Prostate gland (tissue), 2 donors: ENCODE measurements at places on chromosomes 4 and X. TPM values are rescaled to one million over a fixed set of nuclear protein-coding genes. Genes with fewer than 3 reads are reported as not detected.

PNMA6F gene
- total RNA-seq: not detected

CASP3 gene
- total RNA-seq: 13.8 TPM

IL13RA2 gene
- total RNA-seq: 3.4 TPM

C4orf51 gene
- not detected for total RNA-seq

SPATA18 gene
- 16.6 TPM for total RNA-seq

SSX2 gene
- not detected for total RNA-seq

PABPC5 gene
- total RNA-seq: 3.1 TPM

GRCh38 chr4:46254788-46255187 lies 130.9 kb upstream of the GABRG1 start:
- no peaks in the 10 kb centered on the region for H3K36me3 ChIP-seq
- H3K27ac ChIP-seq: no peak overlapping the region

DNA sequence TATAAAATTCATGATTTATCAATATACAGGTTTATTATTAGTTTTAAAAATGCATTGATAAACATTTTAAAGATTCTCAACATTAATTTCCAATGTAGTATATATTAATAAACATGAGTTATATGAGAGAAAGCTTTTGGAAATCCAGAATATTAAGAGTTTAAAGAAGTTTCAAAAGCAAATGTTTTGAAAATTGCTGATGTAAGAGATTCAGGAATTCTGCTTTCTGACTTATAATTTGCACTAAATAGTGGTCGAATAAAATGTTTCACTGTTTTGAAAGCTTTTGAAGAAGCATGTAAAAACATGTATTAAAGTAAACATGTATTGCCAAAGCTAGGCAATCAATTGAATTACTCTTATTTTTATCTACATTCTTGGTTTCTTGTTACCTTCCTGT lies 151.2 kb upstream of the CXorf51B start:
- no peaks in the 10 kb centered on the region for H3K27me3 ChIP-seq
- DNase-seq: no peak
- H3K4me1 ChIP-seq: no peaks in the 10 kb centered on the region
- H3K27ac ChIP-seq: no peak overlapping the region
- no peaks in the 10 kb centered on the region for H3K36me3 ChIP-seq
- H3K4me3 ChIP-seq: no peak overlapping the region

- no peaks in the 10 kb centered on the region for H3K36me3 ChIP-seq
- no peak overlapping the region for H3K4me3 ChIP-seq
- no peaks in the 10 kb centered on the region for H3K27me3 ChIP-seq
Observed at GRCh38 chrX:134588806-134589205, 69.5 kb downstream of the PLAC1 start.

- no peaks in the 10 kb centered on the region for H3K36me3 ChIP-seq
- DNase-seq: no peak
- H3K4me3 ChIP-seq: no peak overlapping the region
- no peaks in the 10 kb centered on the region for H3K4me1 ChIP-seq
Observed at GRCh38 chr4:38131371-38132091, 171.3 kb downstream of the PTTG2 start.

DNA sequence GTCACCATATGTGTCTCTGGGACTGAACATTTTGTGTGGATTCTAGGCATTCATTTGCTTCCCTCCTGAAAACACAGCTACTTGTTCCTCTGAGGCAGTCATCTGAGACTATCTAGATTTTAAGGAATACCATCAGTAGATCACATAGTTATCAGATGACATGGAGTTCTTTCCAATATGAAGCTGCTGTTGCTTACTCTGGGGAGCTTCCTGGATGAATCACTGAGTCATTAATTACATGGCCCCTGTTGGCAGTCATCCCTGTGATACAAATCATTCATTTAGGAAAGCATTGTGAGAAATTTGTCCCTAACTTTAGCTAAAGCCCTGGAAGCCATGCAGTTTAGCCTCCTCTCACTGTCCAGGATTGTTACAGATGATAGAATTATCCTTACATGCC lies 98.2 kb upstream of the ARSJ start:
- no peak for DNase-seq
- no peak overlapping the region for H3K4me3 ChIP-seq
- H3K27ac ChIP-seq: no peak overlapping the region
- H3K36me3 ChIP-seq: no peaks in the 10 kb centered on the region

GRCh38 chr4:110489901-110490508 lies 14.1 kb downstream of the ENPEP start:
- no peaks in the 10 kb centered on the region for H3K27me3 ChIP-seq
- H3K4me1 ChIP-seq: no peaks in the 10 kb centered on the region
- no peaks in the 10 kb centered on the region for H3K36me3 ChIP-seq
- H3K4me3 ChIP-seq: no peak overlapping the region
- no peak for DNase-seq

GRCh38 chrX:136146614-136147314 lies 569 bp upstream of the FHL1 start:
- H3K36me3 ChIP-seq: no peaks in the 10 kb centered on the region
- H3K4me1 ChIP-seq: no peaks in the 10 kb centered on the region
- H3K4me3 ChIP-seq: peak overlapping the region; percentile 43

DNA sequence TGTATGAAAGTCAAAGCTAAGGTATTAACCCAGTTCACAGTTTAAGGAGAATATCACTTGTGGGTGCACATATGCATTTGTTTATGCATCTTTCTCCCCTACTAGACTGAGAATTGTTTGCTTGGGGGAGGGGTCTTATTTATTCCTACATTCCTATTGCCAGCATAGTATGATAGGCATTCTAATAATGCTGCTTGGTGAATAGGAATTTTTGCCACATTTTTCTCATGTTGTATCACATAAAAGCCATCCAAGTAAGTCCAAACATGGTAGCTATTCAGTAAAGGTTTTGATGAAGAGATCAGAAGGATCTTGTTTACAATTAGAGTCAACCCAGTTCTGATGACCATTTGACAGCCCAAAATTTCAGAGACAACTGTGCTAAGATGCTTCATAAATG lies 48.6 kb downstream of the ASB9 start:
- no peaks in the 10 kb centered on the region for H3K4me1 ChIP-seq
- no peak overlapping the region for H3K4me3 ChIP-seq
- no peak for DNase-seq

- H3K36me3 ChIP-seq: no peaks in the 10 kb centered on the region
- no peaks in the 10 kb centered on the region for H3K4me1 ChIP-seq
- no peaks in the 10 kb centered on the region for H3K27me3 ChIP-seq
- H3K4me3 ChIP-seq: no peak overlapping the region
Observed at GRCh38 chrX:42276982-42277690, 353.8 kb upstream of the CASK start.

DNA sequence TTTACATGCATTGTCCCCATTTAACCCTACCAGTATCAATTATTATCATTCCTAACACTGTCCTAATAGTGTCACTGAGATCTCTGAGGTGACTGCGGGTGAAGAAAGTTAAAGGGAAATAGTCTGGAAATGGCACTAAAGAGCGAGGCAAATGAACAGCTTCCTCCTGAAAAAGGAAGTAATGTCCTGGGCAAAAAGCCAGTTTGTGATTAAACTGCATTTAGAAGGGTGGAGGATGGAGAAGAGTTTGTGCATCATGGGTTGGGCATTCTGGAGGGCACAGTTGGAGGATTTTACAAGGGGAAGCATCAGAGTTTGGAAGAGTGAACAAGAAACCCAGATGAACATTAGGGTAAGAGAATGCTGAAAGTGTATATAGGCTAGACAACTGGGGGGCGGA lies 60.5 kb upstream of the SLC25A4 start:
- H3K4me3 ChIP-seq: no peak overlapping the region
- no peaks in the 10 kb centered on the region for H3K36me3 ChIP-seq
- no peaks in the 10 kb centered on the region for H3K4me1 ChIP-seq
- DNase-seq: no peak
- no peak overlapping the region for H3K27ac ChIP-seq

- H3K4me3 ChIP-seq: no peak overlapping the region
- H3K27me3 ChIP-seq: no peaks in the 10 kb centered on the region
- peak overlapping the region; percentile 30 for H3K27ac ChIP-seq
- DNase-seq: no peak
Observed at GRCh38 chrX:150502979-150503897, 65.2 kb upstream of the MTM1 start.

- no peak overlapping the region for H3K27ac ChIP-seq
- no peak for DNase-seq
- H3K27me3 ChIP-seq: no peaks in the 10 kb centered on the region
- no peaks in the 10 kb centered on the region for H3K36me3 ChIP-seq
Observed at GRCh38 chr4:55143858-55144257, 18.5 kb upstream of the KDR start.

GRCh38 chrX:25084446-25084845 lies 68.7 kb upstream of the ARX start:
- no peaks in the 10 kb centered on the region for H3K36me3 ChIP-seq
- no peak overlapping the region for H3K27ac ChIP-seq
- H3K4me1 ChIP-seq: no peaks in the 10 kb centered on the region

- DNase-seq: no peak
- H3K4me3 ChIP-seq: no peak overlapping the region
- H3K36me3 ChIP-seq: no peaks in the 10 kb centered on the region
- H3K4me1 ChIP-seq: no peaks in the 10 kb centered on the region
- H3K27ac ChIP-seq: no peak overlapping the region
- H3K27me3 ChIP-seq: no peaks in the 10 kb centered on the region
Observed at GRCh38 chrX:122591546-122591945, 592.5 kb upstream of the GRIA3 start.

- no peaks in the 10 kb centered on the region for H3K27me3 ChIP-seq
- no peak overlapping the region for H3K27ac ChIP-seq
- no peaks in the 10 kb centered on the region for H3K4me1 ChIP-seq
- DNase-seq: no peak
Observed at GRCh38 chrX:136819031-136819703, 38.4 kb upstream of the ARHGEF6 start.

- H3K4me1 ChIP-seq: no peaks in the 10 kb centered on the region
- H3K4me3 ChIP-seq: no peak overlapping the region
- no peak for DNase-seq
- H3K27me3 ChIP-seq: no peaks in the 10 kb centered on the region
- no peak overlapping the region for H3K27ac ChIP-seq
- H3K36me3 ChIP-seq: no peaks in the 10 kb centered on the region
Observed at GRCh38 chrX:75303795-75304194, 29.9 kb downstream of the UPRT start.

- H3K4me1 ChIP-seq: no peaks in the 10 kb centered on the region
- no peaks in the 10 kb centered on the region for H3K27me3 ChIP-seq
- no peaks in the 10 kb centered on the region for H3K36me3 ChIP-seq
- no peak overlapping the region for H3K27ac ChIP-seq
- no peak overlapping the region for H3K4me3 ChIP-seq
- DNase-seq: no peak
Observed at GRCh38 chrX:112473654-112474053, 206.1 kb downstream of the LHFPL1 start.

DNA sequence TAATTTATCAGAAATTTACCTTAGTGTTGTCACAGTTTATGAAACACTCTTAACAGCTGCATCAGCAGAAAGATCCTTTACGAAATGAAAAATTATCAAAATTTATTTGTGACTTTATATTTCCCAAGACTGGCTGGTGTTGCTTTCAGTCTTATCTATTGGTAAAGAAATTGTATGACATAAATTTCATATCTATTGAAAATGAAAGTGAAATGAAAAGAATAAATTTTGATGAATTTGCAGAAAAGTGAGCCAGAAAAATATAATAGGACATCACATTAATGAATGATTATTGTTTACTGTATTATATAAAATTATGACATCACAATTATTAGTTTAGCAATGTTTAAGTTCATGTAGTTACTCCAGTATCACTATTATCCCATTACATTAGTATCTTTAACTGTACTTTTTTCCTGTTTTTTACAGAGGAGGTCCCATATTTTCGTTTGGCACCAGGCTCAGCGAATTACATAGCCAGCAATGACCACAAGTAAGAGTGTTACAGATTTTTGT lies 13.2 kb upstream of the TMEM165 start:
- H3K27me3 ChIP-seq: no peaks in the 10 kb centered on the region
- H3K36me3 ChIP-seq: no peaks in the 10 kb centered on the region
- H3K4me3 ChIP-seq: no peak overlapping the region
- DNase-seq: no peak
- H3K27ac ChIP-seq: no peak overlapping the region

DNA sequence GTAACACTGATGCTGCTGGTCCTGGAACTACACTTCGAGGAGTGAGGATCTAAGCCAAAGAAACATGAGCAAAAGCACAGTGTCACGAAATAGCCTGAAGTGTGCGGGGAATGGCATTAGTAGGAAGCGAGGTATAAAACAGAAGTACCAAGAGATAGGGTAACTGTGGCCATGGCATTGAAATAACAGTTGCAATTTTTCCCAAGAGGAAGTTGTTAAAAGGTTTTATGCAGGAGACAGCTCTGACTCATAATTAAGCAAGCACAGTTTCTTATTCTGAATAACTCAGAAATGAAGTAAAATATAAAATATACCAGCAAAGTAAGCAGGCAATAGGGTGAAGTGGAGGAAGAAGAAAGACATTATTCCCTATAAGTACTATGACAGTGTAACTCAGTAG lies 90.3 kb upstream of the TMEM150C start:
- no peaks in the 10 kb centered on the region for H3K36me3 ChIP-seq
- H3K4me1 ChIP-seq: no peaks in the 10 kb centered on the region
- H3K4me3 ChIP-seq: no peak overlapping the region
- no peak for DNase-seq

DNA sequence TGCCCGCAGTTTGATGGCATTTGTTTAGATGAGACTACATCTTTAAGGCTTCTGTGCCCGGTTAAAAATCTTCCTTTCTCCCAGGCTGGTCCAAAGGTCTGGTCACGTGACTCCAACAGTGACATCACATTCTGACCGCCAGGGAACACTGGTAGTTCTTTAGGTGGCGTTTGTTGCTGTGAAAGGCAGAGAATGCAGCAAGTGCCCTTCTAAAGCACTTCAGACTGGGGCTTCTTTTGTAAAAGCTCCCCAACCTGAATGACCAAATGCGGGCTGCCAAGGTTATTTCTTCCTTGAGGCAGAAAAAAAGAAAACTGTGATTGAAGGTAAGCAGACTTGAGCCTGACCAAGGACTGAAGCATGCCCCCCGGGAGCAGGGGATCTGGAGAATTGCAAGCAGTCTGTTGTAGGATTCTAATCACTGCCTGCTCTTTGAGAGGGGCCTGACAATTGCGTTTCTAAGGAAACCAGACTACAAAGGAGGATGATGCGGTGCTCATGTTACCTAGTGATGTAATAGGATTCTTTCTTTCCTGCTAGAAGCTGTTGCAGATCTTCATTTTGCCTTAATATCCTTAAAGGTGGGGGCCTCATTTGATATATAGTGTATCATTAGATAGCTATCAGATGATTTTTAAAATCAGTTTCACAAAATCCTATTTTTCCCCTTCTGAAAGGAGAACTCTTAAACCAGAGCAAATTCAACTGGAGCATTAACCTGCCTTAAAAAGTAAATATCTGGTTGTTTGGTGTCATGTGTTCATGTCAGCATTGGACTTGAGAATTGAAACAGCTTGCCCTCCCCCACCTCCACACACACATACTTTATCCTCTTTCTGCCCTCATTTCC lies 133.1 kb downstream of the AKAP4 start:
- no peaks in the 10 kb centered on the region for H3K4me1 ChIP-seq
- H3K27me3 ChIP-seq: no peaks in the 10 kb centered on the region
- no peak overlapping the region for H3K27ac ChIP-seq
- DNase-seq: no peak

GRCh38 chrX:11264925-11265324 lies 28.3 kb upstream of the AMELX start:
- H3K4me3 ChIP-seq: peak overlapping the region; percentile 21
- H3K27me3 ChIP-seq: no peaks in the 10 kb centered on the region
- DNase-seq: no peak
- H3K36me3 ChIP-seq: no peaks in the 10 kb centered on the region
- H3K27ac ChIP-seq: peak overlapping the region; percentile 44
- no peaks in the 10 kb centered on the region for H3K4me1 ChIP-seq
